ENCODE measurements at places on chromosomes 13 and 19. TPM values are rescaled to one million over a fixed set of nuclear protein-coding genes. Genes with fewer than 3 reads are reported as not detected.

DNA sequence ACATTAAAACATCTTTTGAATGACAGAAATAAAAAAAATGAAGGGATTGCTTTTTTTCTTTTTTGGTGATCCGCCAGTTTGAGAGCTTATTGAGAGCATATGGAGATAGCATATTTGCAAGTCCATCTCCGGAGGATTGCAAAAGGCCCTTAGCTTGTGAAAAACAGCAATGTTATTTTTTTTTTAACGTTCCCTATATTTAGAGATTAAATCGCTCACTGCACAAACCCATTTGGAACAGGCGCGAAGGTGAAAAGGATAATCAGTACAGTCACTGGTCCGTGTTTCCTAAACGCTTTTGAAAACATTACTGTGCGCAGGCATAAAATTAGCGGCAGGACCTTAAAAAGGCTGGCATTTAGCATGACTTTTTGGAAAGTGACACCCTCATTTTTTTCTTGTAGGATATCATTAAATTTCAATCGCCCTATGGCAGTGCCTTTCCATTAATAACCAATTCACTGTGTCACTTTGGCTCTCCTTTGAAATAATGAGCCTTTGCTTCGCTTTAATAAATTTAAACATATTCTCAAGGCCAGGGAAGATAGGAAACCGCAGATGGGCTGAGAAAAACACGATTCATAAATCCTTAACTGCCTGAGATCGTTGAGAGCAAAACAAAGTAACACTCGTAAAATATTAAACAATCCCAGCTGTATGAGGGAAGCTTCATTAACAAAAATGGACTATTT is 342.2 kb downstream of the DACH1 start:
- no peak for DNase-seq

- DNase-seq, result peak; percentile 80
These were observed 20.4 kb downstream of the LMTK3 start for GRCh38 chr19:48490981-48491792.

DNA sequence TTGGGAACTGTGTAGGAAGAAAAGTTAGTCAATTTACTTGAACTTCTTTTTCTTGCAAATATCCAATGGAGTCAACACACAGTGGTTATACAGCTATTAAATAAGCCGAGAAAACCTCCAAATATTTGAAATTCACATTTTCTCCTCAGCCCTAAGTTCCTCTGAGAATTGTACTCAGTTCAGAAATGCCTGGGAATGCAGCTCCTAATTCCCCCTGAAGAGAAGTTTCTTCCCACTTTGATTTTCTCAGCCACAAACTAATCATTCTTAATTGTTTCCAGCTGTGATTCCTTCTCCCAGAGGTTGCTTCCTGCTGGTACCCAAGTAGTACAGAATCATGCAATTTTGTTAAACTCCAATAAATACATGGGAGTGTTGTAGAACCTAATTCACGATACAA is 246.1 kb upstream of the MIR17HG start:
- no peak for DNase-seq

GRCh38 chr19:55831846-55832245 is at the start of gene NLRP11:
NLRP11 (minus strand) TSS chr19:55831999; CDS start chr19:55818174, 13,825 bp downstream.
- no peak for DNase-seq

DNA sequence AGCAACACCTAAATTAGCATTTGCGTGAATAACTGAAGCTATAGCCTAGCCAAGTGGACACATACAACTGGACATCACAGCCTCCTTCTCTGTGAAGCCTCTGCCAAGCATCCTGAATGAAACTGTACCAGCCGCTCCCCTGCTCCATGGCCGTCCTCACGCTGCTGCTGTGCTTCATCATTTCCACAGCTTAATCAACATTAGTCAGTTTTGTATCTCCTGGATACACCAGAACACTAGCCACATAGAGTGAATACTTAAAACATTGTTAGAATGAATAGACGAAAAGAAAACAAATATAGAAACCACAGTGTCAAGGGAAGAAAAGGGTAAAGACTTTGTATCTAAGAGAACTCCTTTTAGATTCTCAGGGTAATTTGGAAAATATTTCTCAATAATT is 1526.9 kb downstream of the EFNB2 start:
- DNase-seq, result no peak

Gene ZNF547
- 1.6 TPM for total RNA-seq
